ENCODE measurements at places on chromosomes 4 and X.

GRCh38 chr4:184655889-184656869 lies 6.6 kb downstream of the PRIMPOL start:
- H3K27ac ChIP-seq, result no peak overlapping the region
- H3K27me3 ChIP-seq, result no peaks in the 10 kb centered on the region
- DNase-seq, result no peak
- H3K4me3 ChIP-seq, result no peak overlapping the region

DNA sequence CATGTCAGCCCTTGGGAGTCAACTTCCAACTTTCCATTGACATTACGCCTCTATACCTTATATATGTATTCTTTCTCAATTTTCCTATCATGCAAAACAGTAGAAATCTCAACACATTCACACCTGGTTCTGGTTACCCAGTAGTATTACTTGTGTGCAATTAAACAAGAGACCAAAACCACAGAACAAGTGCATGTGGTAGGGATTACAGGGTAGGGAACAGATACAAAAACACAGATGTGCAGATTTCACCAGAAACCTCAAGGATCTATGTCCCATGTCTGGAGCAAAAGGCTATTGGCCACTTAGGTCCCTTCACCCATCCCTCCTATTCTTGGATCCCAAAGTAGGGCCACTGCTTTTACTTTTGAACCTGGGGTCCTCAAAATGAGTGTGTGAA lies 143.6 kb upstream of the ZCCHC13 start:
- H3K4me3 ChIP-seq, result no peak overlapping the region
- no peaks in the 10 kb centered on the region for H3K27me3 ChIP-seq
- H3K4me1 ChIP-seq, result no peaks in the 10 kb centered on the region
- no peak for DNase-seq

- H3K4me3 ChIP-seq, result no peak overlapping the region
- no peak for DNase-seq
- no peaks in the 10 kb centered on the region for H3K27me3 ChIP-seq
- H3K4me1 ChIP-seq, result peaks cover 3% of the 10 kb centered on the region
- no peak overlapping the region for H3K27ac ChIP-seq
These were observed 125.6 kb downstream of the PARM1 start for GRCh38 chr4:75058486-75058885.

DNA sequence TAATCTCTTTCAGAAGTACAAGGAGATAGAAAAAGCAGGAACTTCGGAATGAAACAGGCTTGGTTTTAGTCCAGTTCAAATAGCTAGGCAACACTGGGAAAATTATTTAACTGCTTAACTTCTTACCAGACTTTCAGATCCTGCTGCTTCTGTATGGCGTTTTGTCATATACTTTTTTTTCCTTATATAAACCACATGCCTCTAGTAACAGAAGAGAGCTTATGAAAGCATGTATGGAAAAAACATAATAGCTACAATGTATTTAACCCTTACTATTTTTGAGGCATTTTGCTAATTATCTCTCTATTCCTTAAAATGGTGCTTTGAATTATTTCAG lies 439.6 kb downstream of the INPP4B start:
- H3K36me3 ChIP-seq, result peaks cover 3% of the 10 kb centered on the region
- H3K4me1 ChIP-seq, result peaks cover 31% of the 10 kb centered on the region
- H3K27ac ChIP-seq, result peak overlapping the region; percentile 96
- DNase-seq, result no peak

DNA sequence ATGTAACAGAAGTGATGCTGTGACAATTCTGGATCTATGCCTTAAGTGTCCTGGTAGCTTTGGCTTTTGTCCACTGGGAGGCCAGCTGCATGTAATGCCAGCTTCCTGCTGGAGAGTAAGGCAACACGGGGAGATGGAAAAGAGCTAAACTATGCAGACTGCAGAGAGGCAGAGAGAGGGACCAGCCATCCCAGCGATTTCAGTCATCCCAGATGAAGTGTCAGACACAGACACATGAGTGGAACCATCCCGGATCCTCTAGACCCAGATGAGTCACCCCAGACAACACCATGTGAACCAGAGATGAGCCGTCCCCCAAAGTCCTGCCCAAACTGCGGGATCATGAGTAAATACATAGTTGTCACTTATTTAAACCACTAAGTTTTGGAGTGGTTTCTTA lies 14.6 kb downstream of the SRPX start:
- H3K27ac ChIP-seq, result no peak overlapping the region
- no peaks in the 10 kb centered on the region for H3K36me3 ChIP-seq
- H3K4me3 ChIP-seq, result no peak overlapping the region
- no peaks in the 10 kb centered on the region for H3K27me3 ChIP-seq
- H3K4me1 ChIP-seq, result no peaks in the 10 kb centered on the region

Data from SJCRH30 (cell line).